ENCODE measurements at places on chromosomes 7 and 10.

GRCh38 chr7:16189026-16189715, 232.2 kb downstream of the CRPPA start:
- no peak for DNase-seq

DNA sequence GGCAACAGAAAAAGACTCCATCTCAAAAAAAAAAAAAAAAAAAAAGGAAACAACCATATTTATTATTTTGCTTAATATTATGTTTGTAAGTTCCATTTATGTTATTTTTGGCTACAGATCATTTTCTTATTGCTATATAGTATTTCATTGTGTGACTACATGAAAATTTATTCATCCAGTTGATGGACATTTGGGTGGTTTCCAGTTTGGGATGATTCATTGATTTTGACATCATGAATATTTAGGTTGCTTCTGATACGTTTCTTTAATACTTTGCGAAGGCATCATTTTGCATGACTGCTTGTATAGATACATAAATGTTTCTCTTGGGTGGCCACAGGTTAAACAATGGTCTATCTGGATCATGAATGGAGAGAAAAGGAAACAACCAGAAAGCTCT, 2.0 kb upstream of the NPSR1 start:
- no peak for DNase-seq

DNA sequence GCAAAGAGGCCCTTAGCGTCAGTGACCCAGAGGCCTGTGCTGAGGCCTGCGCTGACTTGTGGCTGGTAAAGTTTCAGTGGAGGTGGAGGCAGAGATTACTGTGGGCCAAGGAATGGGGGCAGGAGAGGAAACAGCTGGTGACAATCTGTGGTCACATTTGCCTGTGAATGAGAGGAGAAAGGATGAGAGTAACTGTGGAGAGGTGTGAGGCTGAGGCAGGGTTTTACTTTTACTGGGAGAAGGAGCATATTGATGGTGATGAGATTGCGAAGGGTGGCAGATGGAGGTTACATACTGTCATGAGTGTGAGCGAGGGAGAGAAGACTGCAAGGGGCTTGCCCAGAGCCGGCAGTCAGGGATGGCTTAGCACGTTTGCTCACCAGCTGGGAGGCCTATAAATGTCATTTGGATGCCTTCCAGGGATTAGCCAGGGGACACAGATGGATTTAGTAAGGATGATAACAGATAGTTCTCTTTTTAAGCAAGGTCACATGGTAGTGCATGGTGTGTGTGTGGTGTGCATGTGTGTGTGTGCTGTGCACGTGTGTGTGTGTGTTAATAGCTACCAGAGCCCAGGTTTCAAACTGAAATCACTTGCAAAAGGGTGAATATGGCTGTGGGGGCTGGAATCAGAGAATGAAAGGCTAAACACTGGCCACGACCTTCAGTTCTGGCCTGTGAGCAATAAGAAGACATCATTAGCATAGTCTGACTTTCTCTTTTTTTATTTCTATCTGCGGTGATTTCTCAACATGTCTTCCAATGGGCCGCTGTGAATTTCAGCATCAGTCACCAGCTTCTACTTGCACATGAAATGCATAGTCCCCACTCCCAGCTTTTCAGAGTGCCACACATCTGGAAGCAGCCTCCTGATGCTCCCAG, 291.5 kb upstream of the ZNF32 start:
- no peak for DNase-seq

- DNase-seq: no peak
These were observed 49.2 kb downstream of the CHST3 start for GRCh38 chr10:72013202-72013945.

- DNase-seq: no peak
These were observed 146.0 kb downstream of the PLXNA4 start for GRCh38 chr7:132430041-132430855.

GRCh38 chr7:95631527-95631926, 35.2 kb upstream of the PDK4 start:
- no peak for DNase-seq

- DNase-seq: no peak
These were observed 16.2 kb upstream of the MRC1 start for GRCh38 chr10:17792991-17793390.

DNA sequence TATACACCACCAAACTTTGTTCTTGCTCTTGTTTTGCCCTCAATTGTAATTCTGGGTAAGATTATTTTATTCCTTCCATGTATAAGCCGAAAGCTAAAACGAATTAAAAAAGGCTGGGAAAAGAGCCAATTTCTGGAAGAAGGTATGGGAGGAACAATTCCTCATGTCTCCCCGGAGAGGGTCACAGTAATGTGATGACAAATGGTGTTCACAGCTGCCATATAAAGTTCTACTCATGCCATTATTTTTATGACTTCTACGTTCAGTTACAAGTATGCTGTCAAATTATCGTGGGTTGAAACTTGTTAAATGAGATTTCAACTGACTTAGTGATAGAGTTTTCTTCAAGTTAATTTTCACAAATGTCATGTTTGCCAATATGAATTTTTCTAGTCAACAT, 12.5 kb upstream of the CFAP69 start:
- DNase-seq: no peak

DNA sequence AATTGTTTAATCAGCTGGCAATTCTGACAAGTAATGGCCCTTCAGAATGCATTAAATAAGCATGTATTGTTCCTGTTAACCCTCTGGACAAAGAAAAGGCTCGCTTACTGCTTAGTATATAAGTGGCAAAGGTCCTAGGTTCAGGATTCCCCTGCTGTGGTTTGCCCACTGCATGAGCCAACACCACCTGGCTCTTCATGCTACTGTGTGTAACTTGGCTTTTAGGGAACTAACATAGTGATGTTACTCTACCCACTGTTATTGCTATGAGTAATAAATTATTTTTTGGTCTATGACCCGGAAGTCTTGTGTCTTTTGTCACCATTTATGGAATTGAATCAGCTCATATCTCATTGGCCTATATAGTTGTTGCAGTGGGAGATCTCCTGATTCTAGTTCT, 791.7 kb upstream of the PHF14 start:
- no peak for DNase-seq

- DNase-seq: no peak
These were observed 137.5 kb upstream of the LAMB4 start for GRCh38 chr7:108267615-108268014.

DNA sequence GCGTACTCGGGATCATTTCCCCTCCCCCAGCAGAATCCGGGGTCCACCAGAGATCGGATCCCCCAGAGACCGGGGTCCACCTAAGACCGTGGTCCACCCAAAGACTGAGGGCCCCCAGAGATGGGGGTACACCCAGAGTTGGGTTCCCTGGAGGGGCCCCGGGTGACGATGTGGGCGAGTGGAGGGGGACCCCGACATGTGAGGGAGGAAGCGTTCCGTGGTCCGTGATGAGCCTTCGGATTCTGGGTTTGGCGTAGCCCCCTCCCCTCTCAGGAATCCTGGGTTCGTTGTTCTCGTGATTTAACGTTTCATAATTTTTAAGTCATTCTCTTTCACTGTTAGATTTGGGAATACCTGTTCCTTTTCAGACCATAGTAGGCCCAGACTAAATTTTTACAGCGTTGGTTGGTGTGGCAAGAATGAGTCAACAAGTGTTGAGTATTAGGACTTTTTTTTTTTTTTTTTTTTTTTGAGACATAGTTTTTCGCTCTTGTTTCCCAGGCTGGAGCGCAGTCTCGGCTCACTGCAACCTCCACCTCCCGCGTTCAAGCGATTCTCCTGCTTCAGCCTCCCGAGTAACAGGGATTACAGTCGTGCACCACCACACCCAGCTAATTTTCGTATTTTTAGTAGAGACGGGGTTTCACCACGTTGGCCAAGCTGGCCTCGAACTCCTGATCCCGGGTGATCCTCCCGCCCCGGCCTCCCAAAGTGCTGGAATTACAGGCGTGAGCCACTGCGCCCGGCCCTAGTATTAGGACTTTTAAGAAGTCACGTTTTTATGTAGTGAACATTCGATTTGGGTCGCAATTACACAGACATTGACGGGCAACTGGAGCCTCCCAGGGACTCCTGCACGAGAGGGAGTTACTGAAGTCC, 672 bp downstream of the GTPBP4 start:
- DNase-seq: peak; percentile 14

DNA sequence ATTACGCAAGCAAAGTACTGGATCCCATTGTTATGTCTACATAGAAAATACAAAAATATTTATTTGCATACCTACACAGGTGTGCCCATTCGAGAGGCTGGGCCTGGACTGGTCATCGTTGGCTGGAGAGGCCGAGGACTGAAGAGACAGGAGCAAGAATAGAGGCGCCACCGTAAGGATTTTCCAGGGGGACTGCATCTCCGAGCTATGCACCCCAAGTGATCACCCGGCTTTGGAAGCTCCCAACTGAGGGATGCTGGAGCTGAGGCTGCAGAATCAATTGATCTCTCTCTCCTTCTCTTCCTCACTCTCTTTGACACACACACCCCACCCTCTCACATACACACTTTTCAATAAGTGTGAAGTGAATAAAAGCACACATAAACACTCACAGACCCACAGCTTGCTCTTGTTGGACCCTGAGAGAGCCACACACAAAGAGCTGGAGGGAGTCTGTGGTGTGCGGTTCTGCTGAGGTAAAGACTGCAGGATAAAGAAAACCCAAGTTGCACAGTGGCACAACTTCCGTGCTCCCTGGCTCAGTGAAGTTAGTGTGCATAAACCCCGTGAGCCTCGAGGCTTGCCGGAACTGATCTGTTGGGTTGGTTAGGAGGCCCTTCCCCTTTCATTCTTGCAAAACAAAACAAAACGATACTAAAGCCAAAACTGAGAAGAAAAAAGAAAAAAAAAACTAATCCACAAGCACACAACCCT, at the start of gene AOAH:
TSS of gene AOAH (minus strand) at position 544 of the 714 bp plus-strand sequence. CDS start at position 198, 346 bp downstream.
- peak; percentile 37 for DNase-seq

- no peak for DNase-seq
These were observed 128.8 kb downstream of the NEURL1 start for GRCh38 chr10:103622286-103622685.

GRCh38 chr10:5943536-5943935, 33.8 kb downstream of the IL15RA start:
- DNase-seq: no peak

DNA sequence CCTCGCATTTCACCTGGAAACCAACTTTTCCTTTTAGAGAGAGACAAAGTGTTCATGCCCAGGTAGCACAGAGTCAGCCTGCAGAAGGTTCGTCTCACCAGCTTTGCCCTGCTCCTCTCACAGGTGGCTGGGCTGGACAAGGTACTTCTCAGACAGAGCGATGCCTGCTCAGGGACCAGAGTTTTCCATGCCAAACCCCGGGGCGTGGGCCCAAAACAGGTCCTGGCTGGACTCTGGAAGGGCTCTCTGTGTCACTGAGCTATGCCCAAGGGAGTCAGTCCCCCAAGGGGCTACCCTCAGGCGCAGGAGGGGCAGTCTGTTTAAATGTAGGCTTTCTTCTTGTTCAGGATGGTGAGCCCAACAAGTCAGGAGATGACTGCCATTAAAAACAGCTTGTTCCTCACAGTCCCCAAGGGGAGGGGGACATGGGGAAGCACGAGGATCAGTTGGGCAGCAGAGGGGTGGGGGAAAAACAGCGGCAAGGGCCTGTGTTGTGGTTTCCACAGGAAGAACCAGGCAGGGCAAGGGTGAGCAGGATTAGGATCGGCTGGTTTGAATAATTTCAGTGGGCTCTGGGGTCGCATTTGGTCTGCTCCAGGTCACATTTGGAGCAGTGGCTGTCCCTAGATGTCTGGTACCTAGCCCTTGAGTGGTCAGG, 55.5 kb upstream of the FIGNL1 start:
- no peak for DNase-seq

- DNase-seq: no peak
These were observed 51.9 kb downstream of the MTPN start for GRCh38 chr7:135925210-135925609.

- DNase-seq: no peak
These were observed 19.4 kb downstream of the RNF32 start for GRCh38 chr7:156659961-156660360.

DNA sequence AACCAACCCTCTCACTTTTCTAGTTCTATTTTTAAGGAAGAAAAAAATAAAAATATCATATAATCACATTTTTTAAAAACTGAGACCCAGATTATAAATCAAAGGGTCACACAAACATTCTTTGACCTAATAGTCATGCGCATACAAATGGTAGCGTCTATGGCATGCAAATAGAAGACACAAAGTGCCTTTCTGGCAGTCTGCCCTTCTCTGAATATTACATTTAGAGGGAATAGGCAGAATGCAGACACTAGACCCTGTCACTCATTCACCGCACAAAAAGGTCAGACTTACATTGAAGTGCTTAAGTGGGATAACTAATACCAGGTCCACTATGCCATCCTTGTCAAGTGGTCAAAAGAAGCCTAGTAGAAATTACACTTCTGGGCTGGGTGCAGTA, 26.5 kb upstream of the FHIP2A start:
- DNase-seq: no peak

GRCh38 chr7:26090927-26091519, 61.0 kb upstream of the NFE2L3 start:
- peak; percentile 25 for DNase-seq

DNA sequence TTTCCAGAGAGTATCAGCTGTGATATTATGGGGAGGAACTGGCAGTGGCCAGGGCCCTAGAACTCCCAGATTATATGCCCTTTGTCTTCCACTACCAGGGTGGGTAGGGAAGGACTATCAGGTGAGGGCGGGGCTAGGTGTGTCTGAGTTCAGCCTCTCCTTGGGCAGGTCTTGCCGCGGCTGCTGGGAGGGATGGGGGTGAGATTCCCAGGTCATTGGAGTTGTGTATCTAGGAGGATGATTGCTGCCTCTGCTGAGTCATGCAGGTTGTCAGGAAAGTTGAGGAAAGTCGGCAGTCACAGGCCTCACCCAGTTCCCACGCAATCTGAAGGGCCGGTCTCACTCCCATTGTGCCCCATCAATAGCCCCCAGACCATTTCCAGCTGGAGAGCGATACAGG, 185.2 kb downstream of the DKK1 start:
- DNase-seq: no peak

- DNase-seq: no peak
These were observed 58.1 kb upstream of the HABP2 start for GRCh38 chr10:113494761-113495160.

DNA sequence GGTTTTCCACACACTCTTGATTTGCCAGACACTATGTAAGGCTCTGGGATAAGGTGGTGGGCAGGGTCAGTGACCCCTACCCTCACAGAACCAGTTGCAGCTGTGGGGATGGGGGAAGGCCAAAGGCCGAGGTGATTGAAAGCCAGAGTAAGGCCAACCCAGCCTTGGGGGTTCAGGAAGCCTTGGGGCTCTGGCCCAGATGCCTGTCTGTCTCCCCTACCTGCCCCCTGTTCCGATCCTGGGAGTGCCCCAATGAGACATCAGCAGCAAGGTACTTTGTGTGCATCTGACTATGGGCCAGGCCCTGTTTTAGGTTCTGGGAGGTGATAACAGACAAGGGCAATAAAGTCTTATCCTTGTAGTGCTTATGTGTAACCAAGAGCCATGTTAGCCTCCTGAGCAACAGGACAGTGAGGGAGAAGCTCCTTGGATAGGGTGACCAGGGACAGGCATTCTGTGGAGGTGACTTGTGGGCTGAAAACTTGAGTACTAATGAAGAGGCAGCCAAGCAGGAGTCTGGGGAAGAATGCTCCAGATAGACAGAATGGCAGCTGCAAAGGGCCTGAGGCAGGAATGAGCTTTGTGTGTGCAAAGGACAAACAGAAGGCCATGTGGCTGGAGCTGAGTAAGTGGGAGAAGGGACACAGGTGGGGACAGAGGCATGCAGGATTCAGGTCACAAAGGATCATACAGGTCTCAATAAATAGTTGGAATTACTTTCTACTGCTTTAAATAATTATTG, 35.4 kb downstream of the TSPAN14 start:
- DNase-seq: no peak
